B cell (primary cell): ENCODE measurements at places on chromosomes 4 and X. TPM values are rescaled to one million over a fixed set of nuclear protein-coding genes. Genes with fewer than 3 reads are reported as not detected.

Gene PPP1R2C
- 3.7 and 10.6 TPM in 2 replicates for polyA plus RNA-seq

DNA sequence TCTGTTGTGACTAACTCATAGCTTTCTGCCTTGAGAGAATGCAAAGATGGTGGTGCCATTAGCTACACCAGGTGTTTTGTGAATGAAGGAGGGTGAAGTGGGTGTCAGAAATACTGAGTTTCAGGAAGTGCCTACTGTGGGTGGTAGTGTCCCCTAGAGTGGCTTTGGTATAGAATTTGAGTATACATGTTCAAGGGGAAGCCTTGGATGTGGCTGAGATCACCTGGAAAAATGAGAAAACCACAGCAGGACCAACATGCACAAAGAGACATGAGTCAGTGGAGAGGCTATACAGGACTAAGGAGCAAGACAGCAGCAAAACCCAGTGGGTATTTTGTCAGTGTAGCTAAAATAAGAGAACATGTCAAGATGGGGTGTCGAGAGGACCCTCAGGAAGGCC is 204.3 kb upstream of the TBL1X start:
- no peak overlapping the region for H3K4me3 ChIP-seq
- no peak for DNase-seq
- no peak overlapping the region for H3K27ac ChIP-seq
- no peaks in the 10 kb centered on the region for H3K36me3 ChIP-seq
- H3K27me3 ChIP-seq, result no peaks in the 10 kb centered on the region

Gene AFP
- polyA plus RNA-seq, result not detected in 2 replicates

DNA sequence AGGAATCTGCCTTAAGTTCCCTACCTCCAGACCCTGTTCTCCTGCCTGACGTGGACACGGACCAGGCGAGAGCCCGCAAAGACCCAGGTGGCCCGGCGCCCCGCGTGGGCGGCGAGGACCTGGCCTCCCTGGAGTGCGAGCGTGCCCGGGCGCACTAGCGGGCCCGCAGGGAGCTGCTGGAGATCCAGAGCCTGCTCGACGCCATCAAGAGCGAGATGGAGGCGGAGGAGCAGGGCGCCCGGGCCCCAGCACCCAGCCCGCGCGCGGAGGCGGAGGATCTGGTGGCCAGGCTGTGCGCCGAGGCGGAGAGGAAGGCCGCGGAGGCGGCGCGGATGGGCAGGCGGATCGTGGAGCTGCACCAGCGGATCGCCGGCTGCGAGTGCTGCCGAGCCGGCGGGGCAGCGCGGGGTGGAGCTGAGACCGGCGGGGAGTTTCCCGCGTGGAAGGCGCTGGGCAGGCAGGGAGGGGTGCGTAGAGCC is 18.2 kb downstream of the MRFAP1 start:
- peaks cover 11% of the 10 kb centered on the region for H3K4me1 ChIP-seq
- H3K4me3 ChIP-seq, result peak overlapping the region; percentile 57

- H3K4me1 ChIP-seq, result no peaks in the 10 kb centered on the region
- H3K36me3 ChIP-seq, result no peaks in the 10 kb centered on the region
- H3K27ac ChIP-seq, result no peak overlapping the region
- H3K27me3 ChIP-seq, result no peaks in the 10 kb centered on the region
- no peak overlapping the region for H3K4me3 ChIP-seq
These were observed 112.6 kb upstream of the PPARGC1A start for GRCh38 chr4:24002330-24002966.

Gene KLB
- polyA plus RNA-seq, result 0.01 and 0.09 TPM in 2 replicates

- DNase-seq, result no peak
- no peaks in the 10 kb centered on the region for H3K36me3 ChIP-seq
- H3K4me1 ChIP-seq, result no peaks in the 10 kb centered on the region
- H3K4me3 ChIP-seq, result no peak overlapping the region
- H3K27ac ChIP-seq, result no peak overlapping the region
These were observed 181.1 kb upstream of the SMIM31 start for GRCh38 chr4:164572877-164573279.

- H3K4me3 ChIP-seq, result no peak overlapping the region
- no peaks in the 10 kb centered on the region for H3K27me3 ChIP-seq
- no peak overlapping the region for H3K27ac ChIP-seq
- H3K36me3 ChIP-seq, result no peaks in the 10 kb centered on the region
These were observed 310.2 kb downstream of the FAT4 start for GRCh38 chr4:125624951-125625350.

DNA sequence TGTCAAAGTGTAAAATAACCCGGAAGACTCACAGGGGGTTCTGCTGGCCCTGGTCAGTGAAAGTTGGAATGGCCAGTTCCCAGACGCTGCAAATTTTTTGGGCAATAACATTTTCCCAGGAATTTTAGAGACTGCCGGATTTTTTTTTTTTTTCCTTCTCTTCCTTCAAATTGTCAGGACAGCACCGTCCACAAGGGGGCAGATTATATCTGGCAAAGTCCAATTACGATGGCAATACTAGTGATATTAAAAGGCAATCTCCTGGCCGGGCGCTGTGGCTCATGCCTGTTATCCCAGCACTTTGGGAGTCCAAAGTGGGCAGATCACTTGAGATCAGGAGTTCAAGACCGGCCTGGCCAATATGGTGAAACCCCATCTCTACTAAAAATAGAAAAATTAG is 20.5 kb downstream of the SLC25A5 start:
- peak; percentile 56 for DNase-seq
